ENCODE measurements at places on chromosomes 7 and 10.

- DNase-seq = no peak
Observed at GRCh38 chr7:4113271-4113670, 568.8 kb upstream of the FOXK1 start.

GRCh38 chr7:68904630-68905029 lies 693.6 kb upstream of the AUTS2 start:
- DNase-seq = no peak

DNA sequence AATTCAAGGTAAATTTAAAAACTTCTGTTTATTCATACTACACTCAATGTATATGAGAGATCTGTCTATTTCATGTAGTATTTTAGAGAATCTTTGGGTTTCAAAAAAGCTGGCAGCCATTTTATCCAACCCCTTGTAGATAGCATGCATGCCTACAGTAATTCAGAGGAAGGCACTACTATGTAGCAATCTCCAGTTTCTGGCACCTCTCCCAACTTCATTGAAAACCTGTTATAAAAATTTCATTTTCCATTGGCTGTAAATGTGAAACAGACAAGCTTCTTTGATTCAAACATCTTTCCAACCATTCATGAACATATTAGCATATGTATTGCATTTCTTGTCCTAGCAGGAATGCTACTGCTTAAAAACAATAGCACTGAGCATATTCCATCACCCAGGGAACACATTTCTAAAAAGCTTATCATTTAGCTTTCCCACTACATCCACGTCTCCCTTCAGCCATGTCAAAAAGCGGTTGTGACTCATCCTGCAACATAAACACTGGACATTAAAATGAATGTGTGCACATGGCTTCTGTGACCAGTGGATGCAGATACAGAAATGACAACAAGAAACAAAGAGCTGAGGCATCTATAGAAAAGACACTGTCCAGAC lies 330.4 kb upstream of the AOAH start:
- no peak for DNase-seq

- DNase-seq = no peak
Observed at GRCh38 chr10:68142761-68143160, 33.5 kb downstream of the MYPN start.

DNA sequence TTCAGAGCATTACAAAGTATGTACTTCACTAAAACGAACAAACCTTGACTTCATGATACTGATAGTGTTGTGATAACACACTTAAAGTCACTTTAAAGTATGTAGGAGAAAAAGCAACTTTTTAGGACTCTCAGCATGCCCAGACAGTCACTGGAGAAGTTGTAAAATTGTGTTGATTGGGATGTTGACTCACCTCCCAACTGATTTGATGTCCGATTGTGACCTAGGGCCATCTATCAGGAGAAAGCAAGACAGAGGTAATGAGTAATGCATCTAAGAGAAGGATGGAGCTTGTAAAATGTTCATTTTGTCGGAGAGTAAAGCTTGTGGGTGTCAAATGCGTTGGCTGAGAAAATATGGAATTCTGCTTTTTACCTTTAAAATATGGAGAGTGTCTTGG lies 135.4 kb upstream of the SEMA3D start:
- DNase-seq = no peak

DNA sequence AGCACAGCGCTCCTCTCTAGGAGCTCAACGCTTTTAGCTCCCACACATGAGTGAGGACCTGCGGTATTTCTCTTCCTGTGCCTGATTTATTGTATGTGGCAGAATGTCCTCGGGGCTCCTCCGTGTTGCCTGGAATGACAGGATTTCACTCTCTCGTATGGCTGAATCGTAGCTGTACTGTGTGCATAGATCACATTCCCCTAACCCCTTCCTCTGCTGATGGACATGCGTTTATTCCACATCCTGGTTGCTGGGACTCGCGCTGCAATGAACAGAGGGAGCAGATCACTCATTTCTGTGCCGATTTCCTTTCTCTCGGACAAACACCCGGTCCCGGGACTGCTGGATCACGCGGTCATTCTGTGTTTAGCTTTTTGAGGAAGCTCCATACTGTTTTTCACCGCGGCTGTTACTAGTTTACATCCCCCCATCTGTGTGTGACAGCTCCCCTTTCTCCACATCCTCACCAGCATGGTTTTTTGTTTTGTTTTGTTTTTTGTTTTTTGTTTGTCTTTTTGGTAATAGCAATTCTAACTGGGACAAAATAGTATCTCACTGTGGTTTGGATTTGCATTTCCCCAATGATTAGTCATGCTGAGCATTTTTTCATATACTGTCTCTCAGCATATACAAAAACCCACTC lies 76.3 kb downstream of the FOXL3 start:
- no peak for DNase-seq

Data from NCI-H1417 treated with DMSO at 0.1 percent for 48 hours (cell line).